ENCODE measurements at places on chromosomes 6 and 20.
A peak's percentile ranks its signal among the peaks of the same experiment; 100 is the strongest.

- no peak for DNase-seq
Observed at GRCh38 chr6:109303640-109304283, 78.5 kb downstream of the CD164 start.

DNA sequence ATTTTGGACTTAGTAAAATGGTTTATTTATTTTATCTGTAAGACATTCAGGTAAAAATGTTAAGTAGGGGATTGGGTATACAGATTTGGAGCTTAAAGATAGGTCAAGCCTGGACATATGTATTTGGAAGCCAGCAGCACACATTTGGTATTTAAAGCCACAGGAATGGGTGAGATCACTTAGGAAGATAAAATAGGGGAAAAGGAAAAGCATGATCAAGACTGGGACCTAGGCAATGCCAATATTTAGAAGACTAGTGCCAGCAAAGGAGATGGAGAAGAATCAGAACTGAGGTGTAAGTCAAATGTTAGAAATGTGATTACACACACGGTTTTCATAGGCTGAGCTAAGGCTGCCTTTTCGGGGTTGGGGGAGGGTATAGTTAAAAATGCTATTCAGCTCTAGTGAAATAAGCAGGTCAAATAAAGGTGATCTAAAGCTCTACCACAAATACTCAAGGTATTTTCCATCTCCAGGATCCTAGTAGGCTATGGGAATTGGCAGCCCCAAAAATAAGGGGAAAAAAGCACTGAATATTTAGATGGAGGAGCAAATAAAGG, 20.6 kb downstream of the SLC2A12 start:
- no peak for DNase-seq

DNA sequence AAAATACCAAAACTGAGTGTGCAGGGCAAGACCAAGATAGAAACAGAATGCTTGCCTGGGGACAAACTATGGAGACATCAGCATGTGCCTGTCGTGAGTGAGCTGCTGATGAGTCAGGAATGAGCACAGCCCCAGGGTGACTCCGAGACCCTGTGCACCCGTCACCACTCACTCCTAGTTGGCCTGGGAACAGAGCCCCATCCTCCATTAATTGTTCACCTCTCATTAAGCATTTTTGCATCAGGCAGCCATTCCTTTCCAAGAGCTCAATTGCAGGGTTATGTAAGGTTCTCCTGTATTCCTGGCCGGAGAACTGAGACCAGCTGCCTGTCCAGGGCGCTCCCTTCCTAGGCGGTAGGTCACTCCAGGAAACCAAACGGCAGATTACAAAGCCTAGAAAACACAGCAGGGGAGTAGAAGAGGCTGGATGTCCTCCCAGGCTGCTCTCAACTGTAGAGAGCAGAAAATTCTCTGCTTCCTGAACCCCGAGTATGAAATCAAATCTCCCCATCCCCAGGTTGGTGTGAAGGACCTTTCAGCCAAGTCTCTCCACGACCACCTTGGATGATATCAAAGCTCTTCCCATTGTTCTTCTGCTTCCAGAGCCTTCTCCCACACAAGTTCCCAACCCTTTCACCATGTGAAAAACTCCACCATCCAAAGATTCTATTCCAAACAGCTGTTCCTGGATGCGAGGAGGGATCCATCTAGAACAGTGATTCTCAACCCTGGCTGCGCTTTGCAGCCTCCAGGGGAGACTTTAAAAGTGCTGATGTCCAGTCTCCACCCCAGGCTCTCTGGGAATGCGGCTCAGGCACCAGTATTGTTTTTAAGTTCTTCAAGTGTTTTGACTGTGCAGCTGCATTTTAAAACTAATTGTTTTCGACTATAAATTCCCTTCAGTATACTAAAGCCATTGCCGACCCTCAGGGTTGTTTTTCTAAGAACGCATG, 532.6 kb upstream of the JARID2 start:
- DNase-seq = no peak

DNA sequence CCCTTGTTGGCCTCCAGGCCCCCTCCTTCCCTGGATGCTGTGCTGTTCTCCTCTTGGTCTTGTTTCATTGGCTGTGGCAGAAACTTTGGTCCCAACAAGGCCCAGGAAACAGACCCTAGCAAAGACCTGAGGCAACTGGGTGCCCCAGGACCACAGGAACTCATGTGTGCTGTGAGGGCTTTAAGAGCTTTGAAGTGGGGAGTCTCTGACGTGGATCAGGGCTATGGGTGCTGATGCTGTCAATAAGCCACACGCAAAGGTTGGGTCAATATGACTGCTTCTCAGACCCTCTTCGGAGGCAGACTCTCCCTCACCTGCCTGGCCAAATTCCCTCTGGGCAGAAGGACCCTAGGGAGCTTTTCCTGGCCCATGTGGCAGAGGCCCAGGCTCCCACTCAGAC, 91.5 kb upstream of the MLN start:
- DNase-seq = peak; percentile 40

DNA sequence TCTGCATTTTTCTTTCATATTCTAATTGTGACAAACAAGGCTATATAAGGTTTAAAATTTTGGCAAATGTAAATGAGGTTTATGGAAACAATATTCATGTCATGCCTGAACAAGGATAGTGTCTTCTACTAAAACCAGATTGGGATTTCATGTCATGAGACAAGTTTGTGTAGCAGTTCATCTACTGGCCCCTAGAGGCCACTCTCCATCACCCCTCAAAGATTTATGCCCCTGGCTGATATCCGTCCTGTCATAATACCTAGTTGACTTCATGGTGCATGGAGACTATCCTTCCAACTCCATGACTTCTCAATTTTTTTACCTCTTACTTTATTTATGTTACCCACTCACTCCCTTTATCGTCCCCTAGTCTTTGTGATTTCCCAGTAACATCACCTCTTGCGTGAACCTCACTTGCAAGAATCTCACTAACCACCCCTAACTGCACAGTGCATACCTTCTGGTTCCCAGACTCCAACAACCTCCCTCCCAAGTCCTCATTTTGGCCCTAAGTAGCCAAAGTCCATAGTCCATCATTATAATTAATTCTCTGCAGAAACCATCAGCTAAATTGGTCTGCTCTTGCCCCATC, 179.8 kb downstream of the TASP1 start:
- DNase-seq = no peak

GRCh38 chr20:219290-220115, 7.6 kb upstream of the DEFB129 start:
- DNase-seq = no peak
